Skin of body (tissue), 3 donors: ENCODE measurements at places on chromosomes 1 and 21. TPM values are rescaled to one million over a fixed set of nuclear protein-coding genes. Genes with fewer than 3 reads are reported as not detected.

The SPATA1 gene
- 0.79 TPM for total RNA-seq

The HUNK gene
- 5.5 TPM for total RNA-seq

The NCF2 gene
- total RNA-seq: 19.1 TPM

The KRTAP10-4 gene
- total RNA-seq: 0.39 TPM

The XCL1 gene
- total RNA-seq: 0.39 TPM

The LHX8 gene
- total RNA-seq: not detected

The TIE1 gene
- 19.5 TPM for total RNA-seq

The CD244 gene
- 0.49 TPM for total RNA-seq
